ENCODE measurements at places on chromosomes 3 and 15.
A peak's percentile ranks its signal among the peaks of the same experiment; 100 is the strongest.

GRCh38 chr15:63157891-63158431, 684 bp upstream of the RPS27L start:
- DNase-seq, result peak; percentile 95

DNA sequence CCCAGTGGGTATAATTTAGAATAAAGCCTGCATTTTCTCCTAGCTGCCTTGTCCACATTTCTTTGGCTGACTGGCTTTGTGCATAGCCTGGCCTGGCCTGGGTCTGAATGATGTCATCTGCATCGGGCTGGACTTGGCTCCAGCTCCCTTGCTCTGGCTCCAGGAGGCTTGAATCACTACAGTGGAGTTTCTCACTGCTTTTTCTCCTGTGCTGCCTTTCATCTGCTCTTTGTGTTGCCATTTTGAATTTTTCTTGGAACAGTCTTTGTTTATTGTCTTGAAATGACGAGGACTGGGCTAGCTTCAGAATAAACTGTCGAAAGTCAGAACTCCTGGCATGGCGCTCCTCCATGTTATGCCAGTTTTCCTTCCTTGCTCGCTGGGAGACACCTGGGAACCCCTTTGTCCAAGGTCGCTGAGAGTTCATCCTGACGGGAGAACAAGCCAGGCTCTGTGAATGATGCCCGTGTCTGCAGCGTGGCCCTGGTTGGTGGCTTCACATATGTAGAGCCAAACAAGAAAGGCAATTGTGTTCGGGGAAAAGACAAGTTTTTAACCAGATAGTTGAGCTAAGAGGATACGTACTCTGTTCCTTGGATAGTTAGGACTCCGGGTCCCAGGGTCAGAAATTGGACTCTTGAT, 258.9 kb downstream of the PDZRN3 start:
- DNase-seq, result peak; percentile 92

- peak; percentile 49 for DNase-seq
These were observed 462 bp downstream of the IGDCC3 start for GRCh38 chr15:65377105-65377975.

GRCh38 chr3:139286825-139287224, 57.0 kb upstream of the MRPS22 start:
- no peak for DNase-seq

DNA sequence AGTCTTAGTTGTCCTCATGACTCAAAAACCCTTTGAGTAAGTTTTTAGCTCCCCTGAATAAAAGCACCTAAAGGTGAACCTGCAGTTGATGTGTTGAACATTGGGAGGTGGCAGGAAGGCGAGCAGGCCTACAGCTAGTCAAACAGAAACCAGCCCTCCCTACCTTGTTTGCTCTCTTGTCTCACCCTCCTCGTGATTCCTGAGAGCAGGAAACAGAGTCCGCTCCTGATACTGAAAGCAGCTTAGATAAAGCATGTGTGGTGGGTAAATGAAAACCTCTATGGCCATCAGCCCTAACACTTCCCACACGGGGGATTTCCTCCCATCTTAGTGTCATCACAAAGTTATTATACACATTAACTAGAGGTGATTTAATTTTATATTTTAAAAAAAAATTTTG, 21.8 kb upstream of the CLDN18 start:
- DNase-seq, result no peak

DNA sequence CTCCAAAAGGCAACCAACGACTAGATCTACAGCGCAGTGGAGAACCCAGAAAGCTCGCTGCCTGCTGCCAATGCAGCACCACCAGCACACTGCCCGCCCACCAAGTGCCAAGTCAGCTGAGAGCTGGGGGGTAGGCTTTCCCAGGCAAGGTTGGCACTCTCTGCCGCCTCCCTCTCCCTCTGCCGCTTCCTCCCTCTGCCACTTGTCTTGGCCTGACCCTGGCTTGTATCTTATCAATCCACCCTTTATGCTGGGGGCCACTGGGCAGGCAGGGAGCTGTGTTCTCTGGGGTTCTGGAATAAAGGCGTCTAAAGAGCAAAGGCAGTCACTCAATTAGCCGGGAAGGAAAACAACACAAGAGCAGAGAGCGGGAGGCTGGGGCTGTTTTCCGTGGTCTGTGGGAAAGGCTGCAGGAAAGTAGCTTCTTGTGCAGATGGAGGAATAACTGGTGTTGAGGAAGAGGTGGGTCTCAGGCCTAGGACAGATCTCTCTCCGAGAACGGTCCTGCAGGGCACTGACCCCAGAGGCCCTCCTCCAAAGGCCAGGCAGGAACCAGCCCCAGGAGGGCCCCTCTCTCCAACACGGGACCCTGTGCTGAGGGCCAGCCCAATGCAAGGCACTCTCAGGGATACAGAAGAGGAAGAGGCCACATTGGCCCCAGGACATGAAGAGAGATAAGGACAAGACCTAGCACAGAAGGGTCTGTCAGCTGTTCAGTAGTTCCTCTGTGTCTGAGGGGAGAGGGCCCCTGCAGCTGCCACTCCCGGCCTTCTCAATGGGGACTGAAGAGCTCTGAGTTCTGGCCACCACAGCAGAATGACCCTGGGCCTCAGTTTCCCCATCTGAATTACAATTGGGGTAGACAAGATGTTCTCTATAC, 30.8 kb downstream of the ACSBG1 start:
- DNase-seq, result no peak

GRCh38 chr3:25505581-25505980, 77.5 kb downstream of the RARB start:
- DNase-seq, result no peak

DNA sequence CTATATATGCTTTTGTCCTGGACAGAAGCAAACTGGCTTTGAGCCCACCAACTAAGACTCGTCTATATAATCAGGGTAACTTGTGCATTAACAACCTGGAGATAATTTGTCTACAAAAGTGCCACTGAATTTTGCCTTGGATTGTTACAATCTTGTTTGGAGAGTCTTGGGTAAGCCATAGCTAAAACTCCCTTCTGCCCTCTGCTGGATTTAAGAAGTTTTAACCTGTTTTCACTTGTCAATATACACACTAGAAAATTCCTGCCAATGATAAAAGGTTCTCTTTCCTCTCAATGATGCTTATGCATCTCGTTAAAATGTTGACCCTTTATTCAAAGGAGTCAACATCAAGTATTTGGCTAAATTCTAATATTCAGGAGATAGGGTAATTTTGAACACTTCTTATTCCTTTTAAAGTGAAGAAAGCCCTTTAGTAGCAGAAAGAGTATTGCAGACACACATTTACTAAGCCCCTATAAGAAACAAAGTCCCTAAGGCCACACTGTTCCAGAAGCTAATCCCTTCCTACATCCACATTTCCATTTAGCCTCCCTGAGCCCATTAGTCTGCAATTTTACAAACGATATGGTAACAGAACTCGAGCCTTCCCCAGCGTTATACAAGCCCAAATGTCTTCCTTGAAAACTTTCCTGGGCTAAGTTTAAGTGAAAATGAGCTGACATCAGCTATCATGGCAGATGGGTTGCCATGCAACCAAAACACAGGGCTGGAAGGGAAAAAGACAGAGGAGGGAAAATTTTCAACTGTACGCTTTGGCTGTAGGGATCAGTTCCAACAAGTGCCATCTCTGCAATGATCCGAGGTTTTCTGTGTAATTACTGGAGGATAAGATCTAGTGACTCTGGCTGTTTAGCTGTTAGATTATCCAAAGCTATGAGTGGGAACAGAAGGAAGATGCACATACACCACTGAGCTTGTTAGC, 75.9 kb upstream of the FGF12 start:
- DNase-seq, result peak; percentile 69

DNA sequence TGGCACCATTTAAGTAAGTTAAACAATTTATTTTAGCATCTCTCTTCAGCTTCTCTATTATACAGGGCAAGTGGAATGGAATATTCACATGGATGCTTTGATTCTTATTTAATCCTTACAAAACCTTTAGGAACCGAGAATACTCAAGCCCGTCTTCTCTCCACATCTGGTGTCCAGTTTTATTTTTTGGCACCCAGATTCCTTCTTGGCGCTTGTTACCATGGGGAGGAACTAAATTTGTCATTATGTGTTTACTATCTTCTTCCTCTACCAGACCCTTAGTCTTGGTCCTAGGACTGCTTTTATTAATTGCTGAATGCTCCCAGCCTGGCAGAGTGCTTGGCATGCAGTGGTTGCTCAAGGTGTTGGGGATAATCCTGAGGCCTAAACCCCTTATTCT, 138.8 kb downstream of the CACNA2D3 start:
- no peak for DNase-seq

DNA sequence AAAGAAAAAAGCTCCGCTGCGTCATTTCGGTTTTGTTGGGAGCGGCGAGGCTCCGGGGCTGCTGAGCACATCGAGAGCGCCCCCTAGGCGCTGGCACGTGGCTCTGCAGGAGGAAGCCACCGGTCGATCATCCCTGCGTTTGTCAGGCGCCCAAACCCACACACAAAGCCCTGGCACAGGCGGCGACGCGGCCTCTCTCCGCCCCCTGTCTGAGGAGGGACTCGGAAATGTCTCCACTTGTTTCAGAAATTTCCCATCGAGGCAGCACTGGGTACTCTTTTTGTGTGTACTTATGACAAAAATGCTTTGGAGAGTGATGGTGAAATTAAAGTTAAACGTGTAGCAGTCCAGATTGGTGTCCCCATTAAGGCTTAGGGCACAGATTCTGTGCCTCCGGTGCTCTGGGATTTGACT, 407.3 kb upstream of the ONECUT1 start:
- peak; percentile 75 for DNase-seq

- DNase-seq, result peak; percentile 60
These were observed 6.0 kb downstream of the CCR2 start for GRCh38 chr3:46359733-46360493.

GRCh38 chr3:143977341-143978262, 6.0 kb downstream of the DIPK2A start:
- peak; percentile 17 for DNase-seq

DNA sequence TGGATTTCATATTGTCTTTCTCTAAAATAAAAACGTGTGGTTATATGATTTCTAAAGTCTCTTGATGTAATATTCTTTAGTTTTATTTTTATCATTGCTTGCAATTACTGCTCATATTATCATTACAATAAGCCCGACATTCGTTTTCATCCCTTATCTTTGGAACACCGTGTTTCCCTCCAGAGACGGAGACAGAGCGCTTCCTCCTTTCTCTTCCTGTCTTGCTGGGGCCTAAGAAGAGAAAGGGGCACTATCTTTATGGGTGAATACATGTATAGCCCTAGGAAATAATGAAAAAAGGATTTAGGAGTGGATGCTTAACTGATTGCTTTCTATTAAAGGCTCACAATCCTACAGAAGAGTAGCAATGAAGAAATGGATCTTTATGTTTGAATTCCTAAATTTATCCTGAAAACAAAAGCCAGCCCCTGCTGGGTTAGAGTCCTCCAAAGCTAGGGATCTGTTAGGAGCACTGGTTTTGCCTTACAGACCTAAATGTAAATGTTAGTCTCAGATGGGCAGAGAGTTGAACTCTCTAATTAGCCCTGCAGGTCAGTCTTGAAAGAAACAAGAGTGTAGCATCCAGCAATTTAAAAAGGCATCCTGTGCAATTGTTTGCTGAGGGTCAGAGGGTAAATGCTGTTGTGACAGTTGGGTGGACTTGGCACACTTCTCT, 145.1 kb downstream of the TP63 start:
- DNase-seq, result no peak

All from GM23248 (cell line).